ENCODE measurements at places on chromosomes 3 and 15.

GRCh38 chr15:76983590-76984375, 11.1 kb upstream of the PSTPIP1 start:
- no peak for DNase-seq

DNA sequence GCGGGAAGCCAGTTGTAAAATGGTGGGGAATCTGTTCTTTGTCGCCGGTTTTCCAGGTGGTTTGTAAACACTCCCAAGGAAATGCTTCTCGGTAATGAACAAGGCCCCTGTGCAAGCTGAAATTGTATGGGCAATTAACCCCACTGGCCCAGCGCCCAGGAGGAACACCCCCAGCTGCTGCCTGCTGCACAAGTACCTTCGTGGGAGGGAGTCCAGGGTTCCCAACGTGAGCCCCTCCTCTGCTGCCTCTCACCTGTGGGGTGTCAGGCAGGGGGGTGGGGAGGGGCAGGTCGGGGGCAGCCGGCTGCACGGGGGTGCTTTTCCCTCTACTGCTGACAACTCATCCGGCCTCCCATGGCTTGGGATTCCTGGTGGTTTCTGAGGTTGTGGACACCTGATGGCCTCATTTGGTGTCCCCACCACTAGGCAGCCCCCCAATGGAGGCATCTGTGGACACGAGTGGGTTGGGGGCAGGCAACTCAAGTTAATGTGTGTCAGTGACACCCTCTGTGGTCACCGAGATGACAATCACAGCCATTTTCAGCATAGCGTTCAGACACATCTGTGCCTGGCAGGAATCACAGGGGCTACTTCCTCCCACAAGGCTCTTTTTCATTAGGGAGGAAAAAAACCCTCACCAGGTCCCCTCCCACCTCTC, 35.6 kb upstream of the PRR23E start:
- DNase-seq: no peak

GRCh38 chr15:78425643-78426042, 12.4 kb upstream of the IREB2 start:
- DNase-seq: no peak

GRCh38 chr3:20905210-20905805, 719.3 kb upstream of the SGO1 start:
- no peak for DNase-seq

DNA sequence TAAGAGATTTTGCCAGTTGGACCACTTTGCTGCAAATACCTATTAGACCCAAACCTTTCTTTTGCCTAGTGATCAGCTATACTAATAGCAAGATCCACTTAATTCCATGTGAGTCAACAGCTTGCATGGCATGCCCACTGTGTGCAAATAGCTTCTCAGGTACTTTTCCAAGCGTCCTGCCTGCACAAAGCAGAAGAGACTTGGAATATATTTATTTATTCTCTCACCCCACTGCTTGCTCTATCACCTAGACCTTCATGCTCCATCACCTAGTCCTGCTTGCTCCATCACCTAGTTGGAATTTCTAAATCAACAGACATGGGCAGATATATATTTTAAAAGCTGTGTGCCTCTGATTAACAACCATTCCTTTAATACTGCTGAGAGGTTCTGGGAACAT, 47.6 kb downstream of the MBNL1 start:
- peak; percentile 62 for DNase-seq

- DNase-seq: no peak
These were observed 460 bp upstream of the ZMAT3 start for GRCh38 chr3:179072100-179072438.

- no peak for DNase-seq
These were observed 7.7 kb downstream of the PLSCR1 start for GRCh38 chr3:146536681-146537080.

DNA sequence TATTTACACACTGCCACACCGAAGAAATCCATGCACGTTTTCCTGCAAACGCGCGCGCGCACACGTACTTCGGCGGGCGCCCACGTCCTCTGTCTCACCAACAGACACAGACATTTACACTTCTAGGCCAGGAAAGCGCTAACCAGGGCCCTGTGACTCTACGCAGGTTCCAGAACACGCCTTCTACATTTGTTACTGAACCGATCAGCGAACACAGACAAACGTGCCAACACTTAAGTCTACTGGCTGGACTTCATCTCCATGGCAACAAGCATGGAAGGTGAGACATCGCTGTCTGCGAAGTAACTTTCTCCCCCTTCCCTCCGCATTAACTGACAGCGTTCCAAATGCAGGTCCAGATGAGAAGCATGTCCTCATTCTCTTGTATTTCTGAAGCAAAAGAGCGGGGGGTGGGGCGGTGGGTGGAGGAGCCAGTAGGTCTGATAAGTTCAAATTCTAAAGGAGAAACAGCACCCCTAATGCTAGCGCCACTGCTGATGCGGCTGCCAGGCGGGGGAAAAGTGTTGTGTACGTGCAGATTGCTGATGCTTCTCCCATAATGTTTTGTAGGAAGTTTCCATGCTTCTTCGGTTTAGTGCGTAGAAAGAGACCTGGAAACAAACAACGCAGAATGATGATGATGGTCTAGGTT, at the start of gene CTXN2:
CTXN2 (plus strand) TSS at position 92 of the 652 bp plus-strand sequence. CDS start 9,636 bp downstream, outside the sequence.
- DNase-seq: no peak

- no peak for DNase-seq
These were observed 274.3 kb upstream of the TRIM42 start for GRCh38 chr3:140403608-140404007.

- no peak for DNase-seq
These were observed 1.3 kb downstream of the KLF15 start for GRCh38 chr3:126355777-126356372.

DNA sequence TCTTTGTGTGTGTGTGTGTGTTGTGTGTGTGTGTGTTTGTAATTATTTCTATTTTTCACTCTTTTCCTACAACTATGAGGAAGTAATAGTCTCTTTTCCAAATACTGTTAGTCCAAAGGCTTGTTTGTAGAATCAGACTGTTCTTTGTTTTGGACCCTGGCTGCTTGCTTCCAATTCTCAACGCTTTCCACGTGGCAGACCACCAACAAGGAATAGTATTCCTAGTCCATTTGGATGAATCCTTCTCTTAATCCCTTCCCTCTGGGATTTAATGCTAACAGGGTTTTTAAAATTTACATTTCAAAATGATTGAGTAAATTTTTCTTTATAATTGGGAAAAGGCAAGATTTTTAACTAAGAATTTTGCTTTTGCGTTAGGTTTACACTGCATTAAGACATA, 62.7 kb downstream of the ADAMTSL3 start:
- DNase-seq: no peak

GRCh38 chr15:34133511-34133910, 31.6 kb downstream of the PGBD4 start:
- no peak for DNase-seq

DNA sequence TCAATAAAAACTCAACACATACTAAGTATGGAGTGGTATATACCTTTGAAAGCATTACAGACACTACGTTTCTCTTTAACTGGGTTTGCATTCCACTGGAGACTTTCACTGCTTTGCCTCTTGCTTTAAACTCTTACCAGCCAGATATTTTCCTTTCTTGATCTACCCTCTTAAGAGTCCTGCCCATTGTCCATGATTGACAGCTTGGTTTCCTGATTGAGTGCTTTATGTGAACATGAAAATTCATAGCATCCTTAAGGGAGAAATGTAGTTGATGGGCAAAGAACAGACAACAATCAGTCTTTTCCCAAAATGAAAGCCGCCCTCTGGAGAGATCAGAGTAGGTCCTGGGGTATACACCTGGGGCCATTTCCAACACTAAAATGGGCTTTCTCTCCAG, 78.6 kb downstream of the PTPRG start:
- no peak for DNase-seq

DNA sequence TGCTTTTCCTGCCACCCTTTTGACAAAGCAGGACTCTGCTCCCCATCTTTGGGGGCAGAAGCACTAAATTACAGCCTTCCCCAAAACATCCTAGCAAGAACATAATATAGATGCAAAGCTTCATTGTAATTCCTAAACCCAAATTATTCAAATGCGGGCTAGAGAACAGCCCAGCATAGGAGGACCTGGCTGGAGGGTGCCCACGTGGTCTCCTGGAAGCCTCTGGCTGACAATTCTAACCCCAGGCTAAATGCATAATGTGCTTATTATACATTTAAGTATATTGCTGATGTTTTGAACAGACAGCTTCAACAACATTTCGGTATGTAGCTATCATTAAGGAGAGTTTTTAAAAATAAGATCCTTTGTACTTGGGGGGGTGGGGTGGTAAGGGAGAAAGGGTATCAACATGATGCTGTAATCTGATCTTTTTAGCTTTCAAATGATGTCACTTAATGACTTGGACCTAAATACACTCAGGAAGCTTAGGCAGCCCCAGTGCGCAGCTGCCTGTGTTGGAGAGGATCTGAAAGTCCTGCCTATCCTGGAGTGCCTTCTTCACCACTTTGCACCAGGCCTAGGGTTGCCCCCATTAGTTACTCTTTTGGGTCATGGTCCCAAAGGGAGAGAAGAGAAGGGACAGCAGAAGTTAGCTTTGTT, 57.2 kb upstream of the USP3 start:
- DNase-seq: no peak

GRCh38 chr15:77066971-77067690, 3.8 kb downstream of the TSPAN3 start:
- DNase-seq: peak; percentile 81

- DNase-seq: no peak
These were observed 95.4 kb upstream of the SNRPA1 start for GRCh38 chr15:101390462-101390861.

DNA sequence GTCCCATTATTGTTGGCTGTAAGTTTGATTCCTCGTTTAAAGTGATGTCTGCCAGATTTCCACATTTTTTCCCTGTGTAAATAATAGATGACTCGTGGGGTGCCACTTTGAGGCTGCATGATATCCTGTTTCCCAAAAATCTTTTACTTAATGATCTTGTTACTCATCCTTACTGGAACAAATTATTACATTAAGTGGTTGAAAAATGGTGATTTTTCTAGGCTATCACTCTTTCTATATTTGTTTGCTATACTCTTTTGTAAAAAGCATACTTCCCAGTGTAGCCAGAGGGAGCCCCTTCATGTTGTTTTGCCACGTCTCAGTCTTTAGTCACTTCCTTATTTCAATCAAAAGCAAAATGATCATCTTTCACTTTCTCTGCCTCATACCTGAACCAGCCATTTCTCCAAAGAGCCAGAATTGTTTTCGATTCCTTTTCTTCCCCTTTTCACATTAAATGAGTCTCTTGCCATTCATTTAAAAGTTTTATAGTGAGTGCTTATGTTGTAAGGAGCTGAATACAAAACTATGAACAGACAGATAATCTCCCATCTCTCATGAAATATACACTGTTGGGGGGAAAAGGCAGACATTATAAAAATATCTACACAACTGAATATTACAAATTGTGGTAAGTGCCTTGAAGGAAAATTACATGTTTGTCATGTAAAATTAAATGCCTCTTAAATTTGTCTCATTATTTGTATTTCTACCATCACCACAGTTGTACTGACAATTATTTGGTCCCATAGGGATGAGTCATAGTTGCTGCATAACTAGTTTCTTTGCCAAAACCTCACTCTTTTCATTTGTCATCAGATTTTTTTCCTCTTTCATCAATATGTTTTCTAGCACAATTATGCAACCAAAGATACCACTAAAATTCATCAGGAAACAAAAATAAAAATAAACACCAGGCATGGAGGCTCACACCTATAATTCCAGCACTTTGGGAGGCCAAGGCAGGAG, 41.5 kb downstream of the ADGRG7 start:
- no peak for DNase-seq
